ENCODE measurements at places on chromosomes 16 and 17.

- no peak for DNase-seq
Measured at GRCh38 chr16:10076037-10076436, 106.2 kb downstream of the GRIN2A start.

DNA sequence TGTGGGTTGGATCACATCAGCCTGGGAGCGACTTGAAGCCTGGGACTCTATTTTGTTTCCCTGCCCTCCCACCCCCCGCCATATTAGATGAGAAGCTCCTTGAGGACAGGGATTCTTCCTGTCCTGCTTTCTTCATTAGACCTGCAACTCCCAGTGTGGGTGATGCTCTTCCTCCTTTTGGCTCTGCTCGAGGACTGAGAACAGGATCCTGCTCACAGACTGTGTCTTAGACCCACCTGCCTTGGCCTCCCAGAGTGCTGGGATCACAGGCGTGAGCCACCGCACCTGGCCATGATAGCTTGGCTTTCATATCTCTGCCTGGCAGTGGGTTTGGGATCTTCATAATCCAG, 21.5 kb upstream of the TNS4 start:
- DNase-seq: no peak

GRCh38 chr17:76998839-76999238, 130.6 kb downstream of the MGAT5B start:
- DNase-seq: no peak

DNA sequence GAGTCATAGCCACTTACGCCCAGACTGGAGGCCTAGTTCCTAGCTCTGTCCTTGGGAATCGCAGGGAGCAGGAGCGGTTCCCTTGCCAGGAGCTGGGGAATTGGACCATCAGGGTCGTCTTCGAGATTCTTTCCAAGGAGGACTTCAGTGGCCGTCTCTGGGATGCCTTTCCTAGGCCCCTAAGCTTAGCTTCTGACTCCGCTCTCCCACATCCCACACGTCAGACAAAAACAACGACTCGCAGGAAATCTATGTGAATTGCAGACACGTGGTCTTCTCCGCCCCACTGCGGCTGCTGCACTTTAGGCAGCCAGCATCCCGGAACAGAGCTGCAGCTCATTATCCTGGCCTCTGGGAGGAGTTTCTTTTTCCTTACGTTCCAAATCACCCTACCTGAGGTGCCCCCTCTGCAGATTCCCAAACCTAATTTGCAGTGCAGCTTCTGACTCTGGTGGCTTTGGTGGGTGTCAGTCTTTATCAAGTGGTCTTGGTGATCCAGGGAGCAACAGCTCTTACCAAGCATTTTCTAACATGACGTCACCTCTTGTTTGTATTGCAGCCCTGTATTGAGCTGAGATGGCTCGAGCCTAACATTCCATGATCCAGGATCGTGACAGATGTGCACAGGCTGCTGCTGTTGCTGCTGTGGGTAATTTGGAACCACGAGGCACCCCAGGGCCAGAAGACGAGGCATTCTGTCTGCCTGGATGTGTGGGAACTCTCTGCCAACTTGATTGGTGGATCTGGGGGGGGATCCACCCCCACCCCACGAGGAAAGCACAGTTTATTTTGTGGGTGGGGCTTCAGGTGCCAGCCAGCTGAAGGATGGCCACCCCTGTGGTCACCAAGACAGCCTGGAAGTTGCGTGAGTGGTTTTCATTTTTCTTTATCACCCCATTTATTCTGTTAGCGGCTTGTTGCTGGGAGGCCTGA, 1.1 kb downstream of the KATNB1 start:
- no peak for DNase-seq

GRCh38 chr16:426906-427249, 1.4 kb downstream of the RAB11FIP3 start:
- DNase-seq: no peak

DNA sequence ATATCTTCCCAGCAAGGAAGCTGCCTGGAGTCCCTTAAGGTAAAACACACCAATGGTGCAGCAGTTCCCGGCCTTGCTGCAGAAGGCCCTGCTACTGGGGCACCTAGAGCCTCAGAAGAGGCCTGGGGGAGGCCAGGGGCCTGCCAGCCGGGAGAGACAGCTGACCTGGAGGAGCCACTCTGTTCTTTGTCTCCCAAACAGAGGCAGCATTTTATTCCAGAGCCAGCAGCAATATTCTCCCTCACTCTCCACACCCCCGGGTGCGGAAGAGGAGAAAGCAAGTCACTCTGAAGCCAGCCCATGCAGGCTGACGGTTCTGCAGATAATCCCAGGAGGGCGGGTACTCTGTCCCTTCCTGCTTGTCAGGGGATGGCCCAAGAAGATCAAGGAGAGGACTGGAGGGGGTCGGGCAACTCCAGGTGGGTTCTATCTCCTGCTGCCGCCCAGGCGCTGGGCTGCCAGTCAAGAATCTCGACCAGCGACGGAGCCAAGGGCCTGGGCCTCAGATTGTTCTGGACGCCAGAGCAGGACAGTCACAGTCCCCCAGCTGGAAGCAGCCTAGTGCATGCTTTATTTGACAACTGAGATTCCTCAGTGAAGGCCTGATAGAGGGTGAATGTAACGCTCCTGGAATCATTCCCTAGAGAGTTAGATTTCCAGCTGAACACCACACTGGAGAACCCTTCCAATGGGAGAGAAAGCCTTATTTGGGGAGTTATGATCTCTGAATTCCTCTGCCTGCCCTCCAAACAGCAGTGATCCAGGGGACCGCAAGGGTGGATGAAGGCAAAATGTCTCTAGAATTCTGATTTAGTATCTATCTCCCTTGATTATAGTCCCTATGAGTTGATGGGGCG, 1.1 kb upstream of the KIFC3 start:
- DNase-seq: no peak
